ENCODE measurements at places on chromosomes 4 and X.

DNA sequence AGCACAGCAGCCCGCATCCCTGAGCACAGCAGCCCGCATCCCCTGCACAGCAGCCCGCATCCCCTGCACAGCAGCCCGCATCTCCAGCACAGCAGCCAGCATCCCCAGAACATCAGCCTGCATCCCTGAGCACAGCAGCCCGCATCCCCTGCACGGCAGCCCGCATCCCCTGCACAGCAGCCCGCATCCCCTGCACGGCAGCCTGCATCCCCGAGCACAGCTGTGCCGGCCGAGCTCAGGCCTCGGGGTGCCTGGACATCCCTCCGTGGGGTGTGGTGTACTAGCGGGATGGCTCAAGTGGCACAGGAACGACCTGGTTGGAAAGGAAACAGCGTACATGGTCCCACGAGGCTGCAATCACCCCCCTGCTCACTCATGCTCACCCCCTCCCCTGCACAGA is 26.8 kb downstream of the ABLIM2 start:
- no peak for DNase-seq

GRCh38 chrX:133444952-133445831 is 29.9 kb upstream of the GPC4 start:
- DNase-seq: no peak

GRCh38 chrX:130179170-130179569 is 7.4 kb downstream of the RAB33A start:
- DNase-seq: no peak

GRCh38 chr4:86890790-86891189 is 1.4 kb downstream of the C4orf36 start:
- no peak for DNase-seq

- no peak for DNase-seq
Observed at GRCh38 chr4:16952896-16953630, 54.6 kb upstream of the LDB2 start.

- DNase-seq: no peak
Observed at GRCh38 chr4:10983885-10984640, 299.5 kb upstream of the CLNK start.

DNA sequence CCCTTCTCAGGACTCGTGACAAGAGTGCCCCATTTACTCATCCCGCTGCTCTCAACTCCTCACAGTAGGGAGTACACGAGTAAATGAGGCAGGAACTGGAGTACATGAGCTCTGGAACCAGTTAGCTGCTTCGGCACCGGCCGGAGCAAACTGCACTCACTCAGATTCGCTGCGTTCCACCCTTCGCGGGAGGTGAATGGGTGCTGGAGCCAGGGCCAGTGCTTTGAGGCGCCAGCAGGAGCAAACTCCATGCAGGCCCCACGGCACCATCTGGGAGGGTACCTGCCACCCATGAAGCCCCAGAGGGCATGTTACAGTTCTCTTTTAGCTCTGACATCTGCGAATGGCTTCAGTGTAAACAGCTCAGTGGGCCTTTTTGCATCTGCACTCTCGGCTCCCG is 315.5 kb upstream of the GK2 start:
- DNase-seq: no peak

DNA sequence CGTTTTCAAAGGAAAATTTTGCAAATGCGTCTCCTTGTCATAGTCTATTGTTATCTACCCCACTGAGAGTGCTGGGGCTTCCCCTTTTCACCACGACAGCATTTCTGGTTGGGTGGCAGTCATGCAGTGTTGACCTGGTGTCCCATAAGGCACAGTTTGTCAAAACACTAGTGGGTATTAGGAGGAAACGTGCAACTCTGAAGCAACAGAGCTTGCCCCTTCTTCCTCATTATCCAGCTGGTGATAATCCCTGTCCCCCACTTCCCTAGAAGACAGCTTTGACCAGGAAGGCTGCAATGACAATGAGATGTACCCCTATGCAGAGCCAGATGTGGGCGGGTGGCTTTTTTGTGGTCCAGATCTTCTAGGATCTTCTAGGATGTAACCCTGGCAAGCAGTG is 1.8 kb downstream of the TBC1D1 start:
- no peak for DNase-seq

DNA sequence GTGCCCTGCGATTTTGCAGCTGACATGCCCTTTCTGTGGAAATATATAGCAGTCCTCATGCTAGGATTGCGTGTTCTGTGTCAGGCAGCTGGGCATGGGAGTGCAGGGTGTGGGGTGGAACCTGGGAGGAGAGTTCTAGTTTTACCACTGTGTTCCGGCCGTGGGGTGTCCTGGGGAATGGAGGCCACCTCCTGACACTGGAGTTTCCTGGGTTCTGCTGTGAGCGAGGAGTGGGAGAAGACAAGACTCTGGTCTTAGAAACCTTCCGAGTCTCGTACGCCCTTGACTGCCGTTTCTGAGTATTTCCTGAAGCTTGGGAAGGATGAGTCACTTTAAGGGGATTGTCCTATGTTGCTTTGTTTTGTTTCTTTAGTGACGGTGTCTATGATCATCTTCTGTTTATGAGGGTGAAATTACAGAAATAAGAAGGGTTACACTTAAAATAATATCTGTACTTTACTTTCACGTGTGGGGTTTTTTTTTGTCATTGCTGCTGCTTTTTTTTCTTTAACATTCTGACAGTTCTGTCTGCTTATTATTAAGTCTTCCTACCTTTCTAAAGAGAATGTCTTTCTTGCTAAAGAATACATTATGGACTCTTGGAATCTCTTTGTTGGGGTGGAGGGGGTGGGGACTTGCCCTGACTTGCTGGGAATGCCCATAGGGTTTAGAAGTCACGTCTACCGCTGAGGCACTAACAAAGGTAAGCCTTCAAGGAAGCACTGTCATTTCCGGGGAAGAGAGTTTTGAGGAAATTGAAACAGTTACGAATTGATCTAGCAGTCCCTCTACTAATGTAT is 19.1 kb downstream of the CD99 start:
- DNase-seq: peak; percentile 91

DNA sequence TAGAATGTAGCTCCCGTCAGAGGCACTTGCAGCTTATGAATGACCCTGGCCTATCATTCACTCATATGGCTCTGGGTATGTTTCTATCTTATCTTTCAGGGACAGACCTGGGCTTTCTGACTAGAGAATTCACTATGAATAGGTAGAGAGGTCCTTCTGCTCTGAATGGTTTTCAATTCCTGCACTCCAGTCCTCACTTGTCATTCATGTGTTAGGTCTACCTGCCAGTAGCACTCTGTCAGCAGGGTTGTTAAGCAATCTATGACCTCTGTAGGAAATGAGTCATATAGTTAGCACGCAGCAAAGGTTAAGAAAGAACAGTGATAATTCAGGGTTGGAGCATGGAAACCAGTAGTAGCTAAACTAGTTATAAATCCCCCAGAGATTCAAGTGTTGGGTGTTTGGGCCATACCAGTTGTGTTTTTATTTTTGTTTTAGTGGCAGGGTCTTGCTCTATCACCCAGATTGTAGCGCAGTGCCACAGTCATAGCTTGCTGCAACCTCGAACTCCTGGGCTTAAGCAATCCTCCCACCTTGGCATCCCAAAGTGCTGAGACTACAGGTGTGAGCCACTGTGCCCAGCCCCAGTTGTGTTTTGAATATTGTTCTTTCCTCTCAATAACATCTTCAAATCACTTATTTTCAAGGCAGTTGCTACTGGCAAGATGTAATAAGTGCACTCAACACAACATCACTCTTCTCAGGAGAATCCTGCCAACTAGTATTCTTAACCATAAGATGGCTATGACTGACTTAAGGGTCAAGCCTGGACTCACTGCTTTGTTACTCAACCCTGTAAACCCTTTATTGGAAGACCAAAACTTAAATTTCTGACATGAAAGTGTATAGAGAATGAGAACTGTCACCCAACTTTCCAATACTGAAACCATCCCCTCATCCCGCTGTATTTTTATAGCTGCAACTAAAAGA is 25.1 kb downstream of the ARL13A start:
- DNase-seq: peak; percentile 45

- no peak for DNase-seq
Observed at GRCh38 chr4:1786544-1787362, 6.3 kb upstream of the FGFR3 start.

- DNase-seq: peak; percentile 36
Observed at GRCh38 chrX:9515973-9516538, 51.2 kb downstream of the TBL1X start.

GRCh38 chrX:49172280-49172780 is 632 bp downstream of the PLP2 start:
- DNase-seq: peak; percentile 35

DNA sequence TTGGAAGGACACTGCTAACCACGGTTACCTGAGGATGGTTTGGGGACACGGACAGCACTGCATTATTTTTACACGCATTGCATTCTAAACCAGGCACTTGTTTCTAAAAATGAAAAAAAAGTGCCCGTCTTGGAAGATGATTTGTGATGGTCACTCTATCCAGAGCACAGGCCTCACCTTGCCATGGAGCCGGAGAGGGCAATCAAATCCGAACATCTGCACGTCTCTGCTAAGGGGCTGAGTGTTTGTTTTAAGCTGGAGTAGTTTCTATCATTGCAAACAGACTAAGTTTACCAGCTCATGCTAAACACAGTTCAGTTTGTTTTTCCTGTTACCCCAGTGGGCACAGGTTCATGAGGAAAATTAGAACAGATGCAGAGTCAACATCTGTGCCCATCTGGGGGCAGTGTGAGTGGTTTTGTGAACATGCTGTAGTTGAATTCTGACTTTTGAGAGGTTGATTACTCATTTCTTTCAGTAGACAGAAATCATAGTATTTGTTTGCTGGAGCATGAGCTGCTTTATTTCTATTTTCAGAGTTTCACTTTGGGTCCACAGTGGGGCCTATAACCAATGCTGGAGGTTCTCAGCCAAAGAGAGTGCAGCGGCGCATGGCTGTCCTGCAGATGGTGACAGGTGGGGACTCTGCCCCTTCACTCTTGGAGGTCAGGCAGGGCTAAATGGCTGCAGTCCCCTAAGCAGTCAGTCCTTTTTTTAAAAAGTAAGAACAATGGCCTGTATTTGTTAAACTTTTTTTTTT is 65.4 kb upstream of the ENPP6 start:
- no peak for DNase-seq

DNA sequence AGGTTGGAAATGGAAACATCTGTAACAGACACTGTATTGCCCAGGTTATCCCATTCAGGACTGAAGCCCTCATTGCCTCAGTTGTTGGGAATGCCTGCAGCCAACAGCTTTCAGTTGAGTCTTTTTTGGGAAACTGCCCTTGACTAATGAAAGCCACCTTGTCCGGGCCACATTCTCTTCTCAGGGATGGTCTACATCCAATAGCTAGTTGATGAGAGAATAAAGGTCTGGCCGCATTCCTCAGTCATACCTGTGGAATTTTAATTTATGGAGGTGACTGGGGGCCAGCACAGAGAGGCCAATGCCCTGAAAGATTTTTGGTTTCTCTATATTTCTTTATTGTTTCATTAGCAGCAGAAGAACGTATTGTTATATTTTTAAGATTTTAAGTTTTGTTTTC is 147.6 kb upstream of the MSX1 start:
- DNase-seq: no peak

GRCh38 chr4:120555058-120555457 is 367.5 kb downstream of the PRDM5 start:
- DNase-seq: no peak

Data from fibroblast of pulmonary artery (primary cell).